ENCODE measurements at places on chromosomes 13 and 19.

- DNase-seq: no peak
These were observed 76.6 kb upstream of the POMP start for GRCh38 chr13:28582225-28582891.

GRCh38 chr13:78638216-78638615 is 20.7 kb downstream of the OBI1 start:
- DNase-seq: no peak

- no peak for DNase-seq
These were observed 29.4 kb upstream of the NDFIP2 start for GRCh38 chr13:79451500-79451962.

GRCh38 chr19:17266589-17266974 is 661 bp upstream of the BABAM1 start:
- DNase-seq: no peak

- DNase-seq: no peak
These were observed 14.6 kb downstream of the LNX2 start for GRCh38 chr13:27605610-27606200.

- DNase-seq: peak; percentile 57
These were observed at the start of gene RASAL3 for GRCh38 chr19:15464394-15465385. RASAL3 (minus strand) TSS chr19:15464544; CDS start chr19:15464358, 186 bp downstream.

DNA sequence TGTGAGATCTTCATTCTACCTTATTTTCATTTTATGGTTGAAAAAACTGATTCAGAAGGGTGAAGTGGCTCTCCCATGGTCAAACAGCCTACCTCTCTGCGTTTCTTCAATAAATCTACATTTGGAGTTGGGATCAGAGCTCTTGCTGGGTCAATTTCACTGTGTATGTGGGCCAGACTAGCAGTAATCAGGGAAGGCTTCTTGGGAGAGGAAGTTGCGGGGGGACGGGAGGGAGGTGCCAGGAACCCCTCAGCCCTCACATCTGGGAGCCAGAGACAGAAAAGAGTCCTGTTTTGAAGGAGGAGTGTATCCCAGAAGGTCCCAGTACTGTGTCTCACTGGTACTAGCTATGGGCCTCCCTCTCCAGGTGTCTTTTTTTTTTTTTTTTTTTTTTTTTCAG is 934 bp downstream of the KXD1 start:
- DNase-seq: no peak
